ENCODE measurements at places on chromosomes 6 and 20. TPM values are rescaled to one million over a fixed set of nuclear protein-coding genes. Genes with fewer than 3 reads are reported as not detected.
A peak's percentile ranks its signal among the peaks of the same experiment; 100 is the strongest.

- no peak for DNase-seq
Measured at GRCh38 chr6:136439514-136440190, 110.6 kb downstream of the MAP7 start.

DNA sequence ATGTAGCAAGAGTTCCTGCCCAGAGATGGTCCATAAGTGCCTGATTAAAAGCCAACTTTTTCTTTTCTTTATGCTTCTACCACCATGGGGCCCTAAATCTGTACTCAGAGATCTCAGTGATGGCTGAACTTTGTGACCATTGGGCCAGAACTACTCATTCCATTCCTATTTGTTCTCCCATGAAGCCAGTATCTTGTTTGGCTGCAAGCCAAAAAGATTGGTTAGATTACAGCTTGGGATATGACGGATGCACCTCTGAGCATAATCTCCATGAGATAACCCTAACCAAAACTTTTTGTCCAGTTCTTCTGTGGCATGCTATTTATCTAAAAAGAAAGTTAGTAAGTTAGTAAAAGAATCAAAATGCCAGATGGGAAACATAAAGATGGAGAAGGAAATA is 72.2 kb downstream of the PLCB4 start:
- no peak for DNase-seq

DNA sequence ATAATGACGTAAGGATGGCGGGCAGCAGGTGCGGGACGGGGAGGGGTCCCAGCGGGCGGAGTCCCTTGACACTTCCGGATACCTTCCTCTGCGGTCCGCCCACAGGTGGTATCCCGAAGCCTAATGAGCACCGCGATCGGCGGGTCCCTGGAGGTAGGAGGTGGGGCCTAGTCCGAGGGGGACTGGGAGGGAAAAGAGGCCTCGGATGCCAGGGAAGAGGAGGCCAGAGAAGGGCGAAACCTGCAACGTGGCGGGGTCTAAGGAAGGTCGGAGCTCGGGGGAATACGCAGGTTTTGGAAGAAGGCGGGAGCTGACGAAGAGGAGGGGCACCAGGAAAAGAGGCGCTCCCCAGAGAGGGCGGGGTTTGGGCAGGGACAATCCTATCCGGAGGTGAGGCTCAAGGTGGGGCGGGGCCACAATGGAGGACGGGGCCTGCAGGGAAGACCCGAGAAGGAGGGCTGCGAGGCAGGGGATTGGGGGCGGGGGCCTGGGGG is 3.7 kb downstream of the PRSS16 start:
- peak; percentile 37 for DNase-seq

DNA sequence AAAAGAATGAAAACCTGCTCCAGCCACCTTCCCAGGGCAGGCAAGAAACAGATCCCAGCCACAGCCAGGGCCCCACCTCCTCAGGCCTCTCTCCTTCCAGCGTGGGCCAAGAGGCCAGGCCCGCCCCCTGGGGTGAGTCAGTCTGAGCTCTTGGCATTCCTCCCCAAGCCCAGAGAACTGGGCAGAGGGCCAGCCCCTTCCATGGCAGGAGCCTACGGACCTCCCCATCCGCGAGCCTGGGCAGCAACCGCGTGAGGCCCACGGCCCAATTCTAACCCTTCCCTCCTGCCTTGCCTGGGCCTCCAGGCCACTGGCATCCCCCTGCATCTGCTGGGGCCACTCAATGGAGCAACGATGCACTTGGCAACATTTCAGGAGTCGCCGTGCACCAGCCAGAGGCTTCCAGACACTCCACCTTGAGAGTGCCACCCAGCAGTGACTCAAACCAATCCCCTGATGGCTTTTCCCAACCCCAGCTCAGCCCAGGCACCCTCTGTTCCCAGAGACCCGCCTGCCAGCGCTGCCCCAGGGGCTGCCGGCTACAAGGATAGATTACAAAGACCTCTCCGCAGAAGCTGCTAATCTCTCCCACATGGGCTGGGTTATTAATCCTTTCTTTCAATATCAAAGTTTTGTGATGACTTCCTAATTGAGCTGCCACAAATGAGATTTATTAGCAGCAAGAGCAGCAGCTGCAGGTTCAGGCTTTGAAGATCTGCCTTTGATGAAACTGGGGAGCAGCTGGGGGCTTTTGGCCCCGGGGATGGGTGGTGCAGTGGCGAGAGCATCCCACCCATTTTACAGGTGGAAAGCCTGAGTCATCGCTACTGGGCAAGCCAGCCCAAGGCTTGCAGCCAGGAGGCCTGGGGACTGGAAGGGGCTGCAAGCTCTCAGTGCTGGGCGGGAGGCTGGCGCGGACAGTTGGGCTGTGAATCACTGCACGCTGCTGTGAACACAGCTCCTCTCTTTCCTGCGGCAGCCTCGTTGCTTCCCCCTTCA is 85.7 kb downstream of the NFATC2 start:
- peak; percentile 36 for DNase-seq

DNA sequence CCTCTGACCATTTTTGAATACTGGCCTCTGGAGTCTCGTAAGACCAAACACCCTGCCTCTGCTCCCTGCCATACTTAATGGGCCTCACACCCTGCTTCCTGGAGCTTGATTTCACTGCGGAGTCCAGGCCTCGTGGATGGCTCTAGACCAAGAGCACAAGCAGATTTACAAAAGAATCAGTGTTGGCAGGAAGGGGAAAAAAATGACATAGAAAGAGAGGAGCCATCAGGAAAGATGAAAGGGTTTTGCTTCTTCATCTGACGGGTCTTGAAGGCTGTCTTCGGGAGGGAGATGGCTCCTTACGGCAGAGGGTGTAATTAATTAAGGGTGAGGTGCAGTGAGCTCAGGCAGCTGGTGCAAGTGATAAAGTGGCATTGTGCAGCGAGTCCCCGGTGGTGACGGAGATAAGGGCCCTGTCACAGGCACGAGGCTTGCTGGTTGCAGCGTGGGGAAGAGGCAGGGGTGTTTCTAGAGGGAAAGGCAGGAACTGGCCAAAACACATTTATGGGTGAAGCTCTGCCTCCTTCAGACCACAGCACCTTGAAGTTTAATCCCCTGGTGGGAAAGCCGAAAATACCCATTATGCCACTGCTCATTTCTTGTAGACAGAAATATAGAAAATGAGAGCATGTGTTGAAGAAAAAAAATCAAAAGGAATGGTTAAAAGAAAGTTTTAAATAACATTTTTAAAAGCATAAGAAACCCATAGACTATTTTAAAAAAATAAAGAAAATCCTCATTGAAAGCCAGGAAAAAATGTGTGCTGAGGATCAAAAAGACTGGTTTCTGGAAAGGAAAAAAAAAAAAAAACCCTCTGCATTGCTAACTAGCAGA is 128.6 kb upstream of the LRFN2 start:
- DNase-seq: no peak

GRCh38 chr6:48141975-48142374 is 31.0 kb upstream of the PTCHD4 start:
- no peak for DNase-seq

DNA sequence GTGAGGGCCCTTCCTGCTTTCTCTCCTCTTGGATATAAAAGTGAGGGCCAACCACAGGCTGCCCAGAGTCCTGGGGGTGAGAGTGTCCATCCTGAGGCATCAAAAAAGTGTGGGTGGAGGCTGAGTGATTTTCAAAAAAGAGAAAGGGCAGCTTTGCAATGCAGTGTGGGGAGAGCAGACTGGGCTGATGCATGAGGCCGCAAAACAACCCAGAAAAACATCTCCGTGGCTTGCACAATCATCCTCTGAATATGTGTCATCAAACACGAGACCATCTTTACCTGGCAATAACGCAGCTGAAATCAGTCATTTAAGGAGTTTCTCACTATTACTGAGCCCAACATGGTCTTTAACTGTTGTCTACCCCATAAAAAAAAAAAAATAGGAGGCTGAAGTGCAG is 191.2 kb upstream of the SOX4 start:
- DNase-seq: no peak

- no peak for DNase-seq
Measured at GRCh38 chr20:14383335-14383734, 45.9 kb upstream of the FLRT3 start.

DNA sequence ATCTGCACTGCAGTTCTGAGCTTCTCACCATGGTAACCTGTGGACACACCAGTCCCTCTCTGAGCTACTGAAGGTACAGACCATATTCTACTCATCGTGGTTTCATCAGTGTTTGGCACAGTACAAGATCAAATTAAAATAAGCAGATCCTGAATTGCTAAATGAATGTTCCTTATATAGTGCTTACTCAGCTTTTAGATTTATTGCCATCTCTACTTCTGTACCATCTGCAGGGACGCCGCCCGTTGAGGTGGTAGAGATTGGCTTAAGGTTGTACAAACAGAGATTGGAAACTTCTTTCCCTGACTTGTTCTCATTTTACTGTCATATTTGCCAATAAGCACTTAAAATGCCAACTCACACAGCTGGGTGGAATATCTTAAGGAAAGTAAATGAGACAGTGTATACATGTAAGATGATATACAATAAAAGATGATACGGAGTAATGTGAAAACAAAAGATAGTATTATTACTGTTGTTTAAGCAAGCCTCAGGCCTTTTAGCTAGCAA is 223.4 kb upstream of the FOXQ1 start:
- DNase-seq: no peak

- DNase-seq: no peak
Measured at GRCh38 chr20:24762371-24762770, 186.7 kb upstream of the CST7 start.

DNA sequence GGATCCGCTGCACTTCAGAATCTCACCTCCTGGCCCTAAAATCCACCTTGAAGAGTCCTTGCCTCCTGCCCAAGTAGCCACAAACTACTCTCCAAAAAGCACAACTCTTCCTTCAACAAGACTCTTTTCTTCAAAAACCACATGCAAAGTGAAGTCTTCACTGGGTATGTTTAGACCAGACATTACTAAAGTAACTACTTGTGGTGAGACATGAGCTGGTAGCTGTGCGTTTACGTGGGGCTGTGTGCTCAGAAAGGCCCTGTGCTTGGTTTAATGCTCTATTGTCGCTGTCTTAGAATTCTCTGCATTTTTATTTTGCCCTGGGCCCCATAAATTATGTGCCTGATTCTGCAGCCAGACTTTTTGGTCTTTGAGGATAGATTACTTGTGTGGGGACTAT is 104.4 kb upstream of the HDAC2 start:
- DNase-seq: no peak

GRCh38 chr20:20342066-20342465 is 25.8 kb upstream of the INSM1 start:
- DNase-seq: no peak

DNA sequence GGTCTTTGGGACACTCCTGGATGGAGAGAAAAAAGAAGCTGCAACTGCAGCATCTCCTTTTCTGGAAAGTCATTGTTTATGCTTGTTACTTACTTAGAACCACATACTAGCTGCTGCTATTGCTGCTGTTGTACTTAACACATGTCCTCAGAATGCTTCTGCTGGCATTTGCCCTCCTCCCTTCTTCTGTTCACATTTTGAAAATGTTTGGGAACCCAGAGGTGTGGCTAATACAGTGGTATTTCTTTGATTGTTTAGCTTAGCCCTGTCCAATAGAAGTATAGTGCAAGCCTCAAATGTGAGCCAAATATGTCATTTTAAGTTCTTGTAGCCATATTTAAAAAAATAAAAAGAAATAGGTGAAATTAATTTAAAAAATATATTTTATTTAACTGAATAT is 8.4 kb downstream of the DTD1 start:
- no peak for DNase-seq

GRCh38 chr20:168876-169275 is 11.6 kb downstream of the DEFB127 start:
- DNase-seq: no peak

DNA sequence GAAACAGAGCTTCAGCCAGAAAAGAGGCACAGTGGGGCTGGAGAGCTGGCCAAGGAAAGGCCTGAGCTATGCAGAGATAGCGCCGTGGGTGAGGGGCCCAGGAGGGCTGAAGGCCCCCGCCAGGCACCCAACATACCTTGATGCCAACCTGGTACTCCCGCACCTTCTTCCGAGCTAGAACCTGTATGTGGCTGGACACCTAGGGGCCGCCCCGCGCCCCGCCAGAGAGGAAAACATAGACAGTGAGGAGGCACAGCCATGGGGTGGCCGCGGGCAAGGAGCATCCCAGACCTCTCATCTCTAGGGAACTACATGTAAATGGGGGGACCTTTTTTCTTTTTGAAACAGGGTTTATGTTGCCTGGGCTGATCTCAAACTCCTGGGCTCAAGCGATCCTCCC is 12.0 kb downstream of the RPL10A start:
- DNase-seq: no peak

DNA sequence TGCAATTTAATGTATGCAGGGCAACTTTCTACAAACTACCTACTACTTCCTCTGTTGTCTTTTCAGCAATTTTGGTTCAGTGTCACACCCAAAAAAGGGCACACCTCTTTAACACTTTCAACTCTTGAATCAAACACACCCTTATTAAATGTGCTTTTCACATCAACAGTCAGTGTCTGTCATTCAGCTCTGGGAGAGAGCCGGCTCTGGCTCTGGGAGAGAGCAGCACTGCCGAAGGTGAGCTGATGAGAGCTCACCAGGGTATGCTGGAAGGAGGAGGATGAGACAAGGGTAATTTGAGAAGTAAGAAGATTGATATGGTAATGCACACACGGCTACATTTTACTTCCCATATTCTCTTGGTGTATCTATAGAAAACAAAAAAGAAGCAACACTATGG is 134.3 kb downstream of the RTN4IP1 start:
- DNase-seq: no peak

DNA sequence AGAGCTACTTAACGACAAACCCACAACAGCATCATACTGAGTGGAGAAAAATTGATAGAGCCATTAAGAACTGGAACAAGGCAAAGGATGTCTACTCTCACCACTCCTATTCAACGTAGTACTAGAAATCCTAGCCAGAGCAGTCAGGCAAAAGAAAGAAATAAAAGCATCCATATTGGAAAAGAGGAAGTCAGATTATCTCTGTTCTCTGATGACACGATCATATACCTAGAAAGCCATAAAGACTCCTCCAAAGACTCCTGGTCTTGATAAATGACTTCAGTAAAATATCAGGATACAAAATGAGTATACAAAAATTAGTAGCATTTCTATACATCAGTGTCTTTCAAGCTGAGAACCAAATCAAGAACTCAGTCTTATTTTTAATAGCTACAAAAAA is 17.0 kb upstream of the FHL5 start:
- no peak for DNase-seq

- no peak for DNase-seq
Measured at GRCh38 chr6:96899019-96899418, 1.3 kb upstream of the NDUFAF4 start.

GRCh38 chr20:9099372-9099771 is 30.5 kb downstream of the PLCB4 start:
- no peak for DNase-seq

- no peak for DNase-seq
Measured at GRCh38 chr6:150712505-150713252, 113.0 kb downstream of the PLEKHG1 start.

CLPSL2 gene
- not detected for total RNA-seq

HELZ2 gene
- 25.4 TPM for total RNA-seq

LIME1 gene
- 10.8 TPM for total RNA-seq

PM20D2 gene
- 10.9 TPM for total RNA-seq

MYLK4 gene
- 0.49 TPM for total RNA-seq

WFDC5 gene
- not detected for total RNA-seq

REPS1 gene
- total RNA-seq: 58.8 TPM

MMUT gene
- 9.3 TPM for total RNA-seq

GNMT gene
- total RNA-seq: 2.3 TPM

TRIM40 gene
- total RNA-seq: not detected

BTN1A1 gene
- total RNA-seq: 0.46 TPM
